Pulmonary artery endothelial cell (primary cell): ENCODE measurements at places on chromosomes 5 and 9. TPM values are rescaled to one million over a fixed set of nuclear protein-coding genes. Genes with fewer than 3 reads are reported as not detected.

DNA sequence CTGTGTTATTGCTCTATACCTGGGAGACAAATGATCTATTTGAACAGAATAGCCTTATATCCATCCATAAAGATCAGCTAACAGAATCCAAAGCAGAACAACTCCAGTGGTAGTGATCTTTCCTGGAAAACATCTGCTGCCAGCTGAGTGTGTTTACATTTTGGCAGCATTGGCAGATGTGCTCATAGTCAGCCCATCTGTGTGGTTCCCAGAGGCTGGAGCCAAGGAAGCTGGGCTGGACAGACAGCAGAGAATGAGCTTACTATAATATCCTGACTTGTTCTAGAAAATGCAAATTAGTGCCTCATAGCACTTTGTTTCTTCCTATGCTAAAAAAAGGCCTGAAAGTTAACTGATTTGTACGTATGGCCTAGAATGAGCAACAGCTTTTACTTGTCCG lies 99.7 kb downstream of the ST8SIA4 start:
- no peak for DNase-seq

GRCh38 chr5:111976705-111977435 lies 219.9 kb upstream of the NREP start:
- DNase-seq, result no peak

DNA sequence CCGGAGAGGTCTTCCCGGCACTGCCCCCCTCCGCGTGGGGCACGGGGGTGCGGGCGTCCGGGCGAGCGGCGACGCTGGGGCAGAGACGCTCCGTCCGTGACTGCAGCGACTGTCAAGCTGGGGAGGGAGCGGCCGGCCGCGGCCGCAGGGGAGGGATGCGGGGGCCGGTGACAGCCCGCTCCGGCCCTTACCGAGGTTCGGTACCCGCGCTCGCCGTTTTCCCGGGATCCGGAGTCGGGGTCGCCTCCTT lies 400 bp downstream of the KDM4C start:
- DNase-seq, result no peak

DNA sequence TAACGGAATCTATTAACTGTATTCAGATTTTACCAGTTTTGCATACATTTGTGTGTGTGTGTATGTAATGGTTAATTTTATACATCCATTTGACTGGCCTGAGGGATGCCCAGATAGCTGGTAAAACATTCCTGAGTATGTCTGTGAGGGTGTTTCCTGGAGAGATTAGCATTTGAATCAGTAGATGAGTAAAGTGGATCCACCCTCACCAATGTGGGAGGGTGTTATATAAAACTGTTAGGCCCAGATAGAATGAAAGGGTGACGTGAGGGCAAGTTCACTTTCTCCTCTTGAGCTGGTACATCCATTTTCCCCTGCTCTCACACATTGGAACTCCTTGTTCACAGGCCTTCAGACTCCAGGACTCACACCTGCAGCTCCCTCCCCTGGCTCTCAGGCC lies 88.7 kb downstream of the EMB start:
- DNase-seq, result no peak

DNA sequence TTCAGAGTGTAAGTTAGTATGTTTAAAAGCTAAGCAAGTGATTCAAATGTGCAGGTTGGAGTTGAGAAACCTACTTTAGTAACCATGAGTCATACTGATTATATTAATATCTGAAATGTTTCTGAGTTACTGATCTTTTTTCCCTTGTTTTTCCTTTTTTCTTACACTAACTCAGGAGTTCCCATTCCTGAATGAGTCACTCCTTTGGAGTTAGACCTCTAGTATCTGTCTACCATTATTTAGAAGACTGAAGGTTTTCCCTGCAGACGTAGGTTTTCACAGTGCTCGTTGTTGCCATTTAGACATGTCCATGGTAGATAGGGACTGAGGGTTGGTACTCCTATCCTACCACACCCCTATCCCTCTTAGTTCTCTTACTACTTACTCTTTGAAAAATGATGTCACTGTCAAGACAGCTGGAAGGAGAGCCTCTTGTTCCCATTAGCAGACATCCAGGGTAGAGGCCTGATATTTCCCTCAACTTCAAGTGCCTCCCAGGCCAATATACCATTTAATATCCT lies 20.2 kb downstream of the OCLN start:
- peak; percentile 32 for DNase-seq

GRCh38 chr5:7517006-7517405 lies 121.1 kb downstream of the ADCY2 start:
- DNase-seq, result no peak

GRCh38 chr5:118042076-118042475 lies 946.3 kb downstream of the DTWD2 start:
- DNase-seq, result no peak

DNA sequence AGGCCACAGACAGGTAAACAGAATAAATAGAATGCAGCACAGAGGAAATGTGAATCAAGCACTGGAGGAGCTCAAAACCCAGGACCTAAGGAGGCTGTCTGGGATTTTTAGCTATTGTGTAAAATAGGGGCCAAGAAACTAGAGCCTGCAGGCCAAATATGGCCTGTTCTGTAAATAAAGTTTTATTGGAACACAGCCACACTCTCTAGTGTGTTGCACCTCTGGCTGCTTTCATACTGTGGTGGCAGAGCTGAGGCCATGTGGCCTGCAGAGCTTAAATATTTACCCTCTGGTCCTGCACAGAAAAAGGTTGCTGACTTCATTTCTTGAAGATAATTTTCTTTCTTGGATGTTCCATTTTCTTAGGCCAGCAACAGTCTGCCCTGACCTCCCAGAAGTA lies 136.4 kb downstream of the WDR41 start:
- no peak for DNase-seq

DNA sequence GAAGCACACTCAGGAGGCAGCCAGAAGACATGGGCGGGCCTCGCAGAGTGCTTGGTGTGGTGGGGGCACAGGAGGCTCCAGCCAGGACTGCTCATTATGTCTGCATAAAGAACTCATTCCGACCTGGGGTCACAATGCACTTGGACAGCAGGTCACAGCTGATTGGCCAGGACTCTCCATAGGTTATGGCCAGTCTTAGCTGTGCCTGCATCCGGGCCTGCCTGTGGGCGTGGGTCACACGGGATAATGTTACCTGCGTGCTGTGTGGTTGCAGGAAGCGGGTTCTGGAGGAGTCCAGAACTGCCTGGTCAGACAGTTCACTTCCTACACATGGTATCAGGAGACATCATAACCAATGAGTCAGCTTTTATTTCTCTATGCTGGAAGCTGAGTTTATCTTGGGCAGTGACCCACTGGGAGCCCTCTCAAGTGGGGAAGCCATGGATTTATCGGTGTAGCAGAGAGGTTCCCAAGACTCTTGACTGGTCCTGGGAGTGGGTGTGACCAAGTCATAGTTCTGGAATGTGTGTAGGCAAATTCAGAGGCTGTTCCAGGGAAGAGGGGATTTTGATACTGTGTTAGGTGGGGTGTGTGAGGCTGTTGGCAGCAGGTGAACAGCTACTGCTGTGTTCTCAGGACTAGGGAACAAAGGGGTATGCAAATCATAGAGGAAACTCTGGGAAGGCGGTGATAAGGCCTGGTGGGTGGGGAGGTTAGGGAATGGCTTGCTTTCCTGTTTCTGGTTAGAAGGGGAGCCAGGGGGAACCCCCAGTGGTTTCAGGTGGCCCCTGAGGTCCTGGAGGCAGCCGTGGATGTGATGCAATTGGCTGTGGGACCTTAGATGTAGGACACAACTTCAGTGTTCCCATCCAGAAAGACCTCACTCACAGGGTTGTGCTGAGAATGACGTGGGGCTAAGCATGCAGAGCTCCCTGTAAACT lies 51.3 kb downstream of the ARHGEF37 start:
- DNase-seq, result peak; percentile 24

GRCh38 chr5:38725371-38725865 lies 120.4 kb upstream of the OSMR start:
- DNase-seq, result no peak

GRCh38 chr9:78365748-78366697 lies 69.1 kb downstream of the PSAT1 start:
- no peak for DNase-seq

DNA sequence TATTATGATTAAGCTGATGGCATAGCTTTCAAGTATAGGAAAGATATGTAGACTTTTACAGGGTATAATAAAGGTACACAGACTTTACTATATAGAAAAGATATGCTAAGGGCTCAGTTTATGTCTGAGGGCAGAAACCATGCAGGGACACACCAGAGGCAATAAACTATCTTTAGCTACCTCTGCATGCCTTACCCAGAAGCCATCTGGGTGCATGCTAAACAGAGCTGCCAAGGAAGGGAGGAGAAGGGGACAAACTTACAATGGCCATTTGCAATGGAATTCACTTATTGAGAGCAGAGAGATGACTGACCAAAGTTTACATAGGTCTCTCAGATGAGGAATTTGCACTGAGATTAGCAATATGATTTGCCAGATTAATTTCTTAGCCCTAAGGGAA lies 143.1 kb upstream of the NR4A3 start:
- no peak for DNase-seq

DNA sequence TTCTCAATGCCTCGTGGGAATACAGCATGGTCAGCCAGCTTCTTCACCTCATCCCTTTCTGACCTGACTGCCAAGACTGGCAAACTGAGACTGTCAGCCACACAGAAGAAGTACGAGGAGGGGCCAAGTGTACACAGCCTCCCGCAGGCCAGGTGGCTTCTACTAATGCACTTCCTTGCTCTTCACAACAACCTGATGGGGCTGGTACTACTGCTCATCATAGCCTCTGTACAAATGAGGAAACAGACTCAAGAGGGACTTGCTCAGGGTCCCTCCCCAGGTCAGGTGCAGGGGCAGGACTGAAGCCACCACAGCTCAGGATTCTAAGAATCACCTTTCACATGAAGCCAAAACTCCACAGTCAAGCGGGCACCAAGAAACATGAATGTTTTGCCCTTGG lies 21.3 kb downstream of the NIPAL4 start:
- DNase-seq, result no peak

- no peak for DNase-seq
These were observed 54.0 kb upstream of the FCN2 start for GRCh38 chr9:134826336-134827285.

- DNase-seq, result no peak
These were observed 1383.0 kb upstream of the C9orf72 start for GRCh38 chr9:28956116-28956880.

DNA sequence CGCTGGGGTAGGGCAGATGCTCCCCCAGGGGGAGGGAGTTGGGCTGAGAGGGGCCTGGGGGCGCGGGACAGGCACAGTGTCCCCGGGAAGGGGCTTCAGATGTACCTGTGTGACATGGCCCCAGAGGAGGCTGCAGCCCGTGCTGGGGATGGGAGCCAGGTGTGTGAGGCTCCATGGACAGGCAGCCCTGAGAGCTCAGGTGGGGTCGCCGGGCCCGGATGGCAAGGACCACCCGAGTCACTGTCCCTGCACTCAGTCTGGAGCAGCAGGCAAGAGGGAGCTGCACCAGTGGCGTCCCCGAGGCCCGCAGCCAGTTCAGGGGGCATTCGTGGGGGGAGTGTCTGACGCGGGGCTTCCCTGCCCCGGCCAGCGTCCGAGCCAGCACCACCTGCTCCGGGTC lies 18.9 kb downstream of the CCDC187 start:
- DNase-seq, result no peak

GRCh38 chr9:81791076-81791475 lies 101.7 kb upstream of the TLE1 start:
- no peak for DNase-seq

DNA sequence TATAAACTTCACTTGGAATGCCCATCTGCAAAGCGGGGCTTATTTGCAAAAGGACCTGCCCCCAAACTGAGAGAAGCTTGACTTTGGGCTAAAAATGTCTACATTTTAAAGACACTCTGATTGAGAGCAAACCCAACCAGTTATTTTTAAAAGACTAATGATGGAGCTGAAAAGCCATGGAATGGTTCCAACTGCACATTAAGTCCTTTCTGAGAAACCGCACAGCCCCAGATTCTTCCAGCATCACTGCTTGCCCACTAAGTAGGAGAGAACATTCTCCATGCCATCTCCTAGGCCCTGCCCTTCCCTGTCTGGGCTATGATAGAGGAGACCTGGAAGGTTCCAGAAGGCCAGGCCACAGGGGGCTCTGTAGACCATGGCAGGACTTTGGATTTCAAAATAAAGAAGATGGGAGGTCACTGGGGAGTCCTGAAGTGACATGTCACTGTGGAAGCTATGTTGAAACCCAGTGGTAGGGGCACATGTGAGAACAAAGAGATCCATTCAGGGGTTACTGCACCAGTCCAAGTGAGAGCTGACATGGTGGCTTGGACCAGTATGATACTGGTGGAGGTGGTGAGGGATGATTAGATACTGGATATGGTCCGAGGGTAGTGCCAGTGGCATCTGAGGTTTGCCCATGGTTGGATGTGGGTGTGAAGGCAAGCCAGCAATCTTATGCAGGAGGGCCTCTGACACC lies 179.2 kb downstream of the DAB2IP start:
- no peak for DNase-seq

DNA sequence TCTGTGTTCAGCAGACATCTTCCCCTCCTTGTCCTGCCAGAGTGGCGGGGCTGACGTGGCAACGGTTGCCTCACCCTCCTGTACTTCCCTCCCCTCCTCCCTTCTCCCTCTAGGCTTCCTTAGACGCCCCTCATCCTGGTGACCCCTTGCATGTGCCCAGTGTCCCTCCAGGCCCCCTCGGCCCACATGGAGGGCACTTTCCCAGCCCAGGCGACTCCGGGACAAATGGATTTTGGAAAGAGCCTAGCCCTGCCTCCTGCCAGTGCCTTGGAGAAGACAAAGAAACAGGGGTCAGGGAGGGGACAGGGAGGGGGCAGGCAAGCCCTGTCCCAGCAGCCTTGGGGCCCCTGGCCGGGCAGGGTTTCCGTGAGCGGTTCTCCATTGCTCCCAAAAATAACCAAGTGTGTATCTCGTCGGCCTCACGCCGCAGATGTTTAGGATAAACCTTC lies 38.3 kb upstream of the NEURL1B start:
- no peak for DNase-seq

GRCh38 chr5:173643964-173644363 lies 27.5 kb upstream of the BOD1 start:
- no peak for DNase-seq

DNA sequence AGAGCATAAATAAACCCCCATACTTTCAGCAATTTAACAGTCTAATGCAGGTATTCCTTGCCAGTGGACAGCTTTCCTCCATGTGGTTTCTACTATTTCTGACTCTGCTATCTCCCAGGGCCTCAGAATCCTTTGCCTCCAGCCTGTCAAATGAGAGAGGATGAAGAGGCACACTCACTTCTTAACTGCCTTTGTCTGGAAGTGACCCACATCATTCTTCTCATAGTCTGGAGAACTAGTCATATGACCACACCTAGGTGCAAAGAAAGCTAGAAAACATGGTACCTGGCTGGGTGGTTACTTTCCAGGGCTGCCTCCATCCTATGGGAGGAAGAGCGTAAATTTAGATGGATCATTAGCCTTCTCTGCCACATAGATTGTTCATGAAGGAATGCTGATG lies 22.5 kb downstream of the PALM2AKAP2 start:
- no peak for DNase-seq

GRCh38 chr5:132776131-132776937 lies 705 bp downstream of the SEPTIN8 start:
- no peak for DNase-seq

The DBH gene
- not detected in 2 replicates for total RNA-seq

The TTC23L gene
- under 0.01 and 0.04 TPM in 2 replicates for total RNA-seq

The SPINK1 gene
- not detected in 2 replicates for total RNA-seq

The ZNF169 gene
- total RNA-seq, result 3.7 and 3.8 TPM in 2 replicates

The PCDHGA1 gene
- total RNA-seq, result 0.20 and 0.28 TPM in 2 replicates

The LPCAT1 gene
- total RNA-seq, result 54.5 and 71.7 TPM in 2 replicates

The JAK2 gene
- 9.8 and 10.3 TPM in 2 replicates for total RNA-seq

The MEF2C gene
- total RNA-seq, result 33.2 and 34.3 TPM in 2 replicates

The IL4 gene
- not detected in 2 replicates for total RNA-seq
